ENCODE measurements at places on chromosomes 1 and 21.
A peak's percentile ranks its signal among the peaks of the same experiment; 100 is the strongest.

DNA sequence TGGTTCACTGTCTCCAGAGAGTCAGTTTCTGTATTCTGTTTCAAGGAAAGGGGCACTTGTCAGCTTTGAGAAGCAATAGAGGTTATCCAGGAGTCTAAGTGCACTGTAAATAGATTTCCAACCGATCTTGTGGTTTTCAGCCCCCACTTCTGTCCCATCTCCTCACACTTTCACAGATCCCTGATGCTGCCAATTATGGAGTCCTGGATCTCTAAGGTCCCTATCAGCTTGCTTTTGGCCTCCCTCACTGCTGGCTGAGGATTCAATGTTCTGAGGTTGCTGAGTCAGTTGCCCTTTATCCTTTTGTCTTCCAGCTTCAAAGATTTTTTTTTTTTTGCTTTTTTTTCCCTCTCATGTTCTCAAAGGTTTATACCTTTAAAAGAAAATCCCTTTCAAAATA is 98.4 kb downstream of the DIRAS3 start:
- no peak for DNase-seq

DNA sequence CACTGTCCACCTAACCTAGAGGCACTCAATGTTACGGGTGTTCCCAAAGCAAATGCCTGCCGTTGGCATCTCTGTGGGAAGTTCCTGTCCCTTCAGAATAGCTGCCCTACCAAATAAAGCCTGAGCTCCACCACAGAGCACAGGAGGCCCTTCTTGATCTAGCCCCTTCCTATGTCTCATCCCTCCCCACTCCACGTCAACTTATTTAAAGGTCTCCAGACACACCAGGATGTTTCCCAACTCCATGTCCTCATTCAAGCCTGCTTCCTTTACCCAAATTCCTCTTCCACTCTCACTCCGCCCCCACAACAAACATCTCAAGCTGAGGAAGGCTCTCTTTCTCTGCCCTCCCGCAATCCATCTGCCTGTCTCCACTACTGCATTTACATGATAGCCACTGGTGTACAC is 87.7 kb downstream of the TGFBR3 start:
- no peak for DNase-seq

GRCh38 chr1:156126630-156127534 is 12.4 kb downstream of the LMNA start:
- no peak for DNase-seq

- no peak for DNase-seq
Measured at GRCh38 chr1:13893409-13893821, 193.4 kb downstream of the PRDM2 start.

DNA sequence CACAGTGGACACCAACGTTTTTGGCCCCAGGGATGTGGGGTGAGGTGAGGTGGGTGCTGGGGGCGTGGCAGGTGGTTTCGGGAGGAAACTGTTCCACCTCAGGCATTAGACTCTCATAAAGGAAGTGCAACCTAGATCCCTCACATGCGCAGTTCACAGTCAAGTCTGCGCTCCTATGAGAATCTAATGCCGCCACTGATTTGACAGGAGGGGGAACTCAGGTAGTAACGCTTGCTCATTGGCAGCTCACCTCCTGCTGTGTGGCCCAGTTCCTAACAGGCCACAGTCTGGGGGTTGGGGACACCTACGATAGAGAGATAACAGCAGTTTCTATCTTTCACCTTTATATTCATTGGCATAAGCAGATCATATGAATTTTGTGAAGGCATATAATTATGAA is 347.1 kb downstream of the VAV3 start:
- no peak for DNase-seq

- DNase-seq = no peak
Measured at GRCh38 chr21:45381036-45381787, 23.8 kb upstream of the COL18A1 start.

DNA sequence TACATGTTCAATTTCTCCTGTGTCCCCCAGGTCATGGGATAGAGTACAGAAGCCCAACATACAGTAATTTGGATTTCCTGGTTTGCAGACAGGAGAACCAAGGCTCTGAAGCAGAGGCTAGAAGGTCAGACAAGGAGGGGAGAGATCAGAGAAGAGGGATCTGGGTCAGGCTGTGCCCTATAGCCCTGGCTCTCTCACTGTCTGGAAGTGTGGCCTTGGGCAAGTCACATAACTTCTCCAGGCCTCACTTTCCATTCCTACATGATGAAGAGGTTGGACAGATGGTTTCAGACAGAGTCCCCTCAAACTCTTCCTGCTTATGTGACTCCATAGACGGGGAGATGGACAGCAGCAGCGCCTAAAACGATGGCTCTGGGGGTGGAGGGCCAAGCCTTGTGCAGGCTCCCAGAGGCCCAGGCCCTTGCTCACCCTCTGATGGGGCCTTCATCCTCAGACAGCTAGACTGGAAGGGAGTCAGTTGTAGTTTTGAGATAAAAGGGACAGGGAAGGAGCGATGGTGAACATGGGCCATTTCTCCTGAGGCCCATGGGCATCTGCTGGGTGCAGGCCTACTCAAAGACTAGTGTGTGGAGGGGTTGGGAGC is 2.9 kb downstream of the TRIM62 start:
- no peak for DNase-seq

DNA sequence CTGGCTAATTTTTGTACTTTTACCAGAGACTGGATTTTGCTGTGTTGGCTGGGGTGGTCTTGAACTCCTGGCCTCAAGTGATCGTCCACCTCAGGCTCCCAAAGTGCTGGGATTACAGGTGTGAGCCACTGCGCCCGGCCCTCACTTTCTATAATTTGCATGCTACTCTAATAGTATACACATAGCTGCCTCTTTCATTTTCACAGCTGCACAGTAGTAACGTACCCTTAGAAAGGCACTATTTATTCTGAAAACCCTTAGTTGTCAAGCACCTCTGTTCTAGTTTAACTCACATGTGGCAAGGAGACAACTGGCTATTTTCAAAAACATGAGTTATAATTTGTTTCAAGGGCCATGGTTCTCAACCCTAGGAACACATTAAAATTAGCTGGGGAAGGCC is 17.2 kb downstream of the TPM3 start:
- no peak for DNase-seq

- no peak for DNase-seq
Measured at GRCh38 chr1:158119976-158120653, 60.6 kb upstream of the CD1D start.

GRCh38 chr1:85321237-85321964 is 45.0 kb upstream of the BCL10 start:
- DNase-seq = no peak

GRCh38 chr1:211735208-211736170 is 60.1 kb upstream of the NEK2 start:
- no peak for DNase-seq

DNA sequence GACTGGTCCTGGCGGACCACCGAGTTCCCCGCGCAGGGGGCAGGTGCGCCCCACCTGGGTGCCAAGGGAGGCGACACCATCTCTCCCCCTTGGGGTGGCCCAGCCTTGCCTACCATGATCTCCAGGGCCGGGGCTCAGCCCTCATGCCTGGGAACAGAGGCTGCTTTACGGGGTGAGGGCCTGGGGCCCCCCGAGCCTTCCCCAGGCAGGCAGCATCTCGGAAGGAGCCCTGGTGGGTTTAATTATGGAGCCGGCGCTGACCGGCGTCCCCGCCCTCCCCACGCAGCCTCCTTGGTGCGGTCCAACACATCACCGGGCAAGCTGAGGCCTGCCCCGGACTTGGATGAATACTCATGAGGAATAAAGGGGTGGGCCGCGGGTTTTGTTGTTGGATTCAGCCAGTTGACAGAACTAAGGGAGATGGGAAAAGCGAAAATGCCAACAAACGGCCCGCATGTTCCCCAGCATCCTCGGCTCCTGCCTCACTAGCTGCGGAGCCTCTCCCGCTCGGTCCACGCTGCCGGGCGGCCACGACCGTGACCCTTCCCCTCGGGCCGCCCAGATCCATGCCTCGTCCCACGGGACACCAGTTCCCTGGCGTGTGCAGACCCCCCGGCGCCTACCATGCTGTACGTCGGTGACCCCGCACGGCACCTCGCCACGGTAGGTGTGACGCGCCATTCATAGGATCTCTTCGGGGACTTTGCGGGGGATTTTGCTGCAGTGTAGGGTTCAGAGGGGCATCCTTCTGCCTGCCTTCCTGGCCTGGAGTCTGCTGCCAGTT is 38.2 kb downstream of the TP73 start:
- no peak for DNase-seq

DNA sequence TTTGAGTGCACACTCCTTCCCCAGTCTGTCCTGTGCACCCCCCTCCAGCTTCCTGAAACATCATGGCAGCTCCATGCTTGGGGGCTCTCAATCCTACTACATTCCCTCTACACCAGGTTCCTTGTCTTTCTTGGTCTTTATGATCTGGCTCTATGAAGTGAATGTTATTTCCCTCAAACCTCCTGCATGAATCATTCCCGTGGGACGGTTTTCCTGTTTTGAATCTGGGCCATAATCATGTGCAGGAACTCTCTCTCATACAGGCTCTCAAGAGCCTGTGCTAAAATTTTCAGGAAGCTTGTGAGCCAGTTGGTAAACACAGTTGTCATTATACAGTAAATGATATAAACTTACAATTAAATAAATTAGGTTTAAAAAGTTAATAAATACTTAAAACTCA is 89.8 kb upstream of the KCNE2 start:
- no peak for DNase-seq

GRCh38 chr1:40397258-40397657 is 23.7 kb downstream of the SMAP2 start:
- no peak for DNase-seq

DNA sequence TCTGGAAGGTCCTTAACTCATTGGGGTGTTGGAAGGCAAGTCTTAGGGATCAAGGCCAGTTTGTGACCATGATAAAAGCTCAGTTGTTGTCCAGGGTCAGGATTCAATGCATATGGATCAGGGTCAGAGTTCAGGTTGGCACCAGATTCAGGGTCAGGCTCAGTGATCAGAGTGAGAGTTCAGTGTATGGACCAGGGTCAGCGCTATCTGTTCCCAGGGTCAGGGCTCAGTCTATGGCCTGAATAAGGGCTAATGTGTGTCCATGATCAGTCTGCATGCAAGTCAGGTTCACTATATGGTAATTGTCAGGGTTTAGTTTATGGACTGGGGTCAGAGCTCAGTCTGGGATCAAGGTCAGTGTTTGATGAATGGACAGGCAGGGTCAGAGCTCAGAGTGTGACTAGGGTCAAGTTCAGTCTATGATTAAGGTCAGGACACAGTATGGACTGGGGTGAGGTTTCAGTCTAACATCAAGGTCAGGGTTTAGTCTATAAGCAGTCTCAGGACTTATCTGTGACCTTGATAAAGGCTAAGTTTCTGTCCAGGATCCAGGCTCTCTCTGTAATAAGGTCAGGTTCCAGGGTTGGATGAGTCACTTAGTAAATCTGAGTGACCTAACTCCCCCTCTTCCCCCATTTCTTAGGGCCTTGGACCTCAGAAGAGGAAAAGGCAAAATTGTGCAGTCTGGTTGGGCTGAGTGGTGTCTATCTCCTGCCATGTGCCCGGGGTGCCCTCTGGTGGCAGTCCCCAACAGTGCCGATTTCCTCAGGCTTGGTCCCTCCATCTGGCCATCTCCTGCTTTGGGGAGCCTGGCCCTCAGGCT is 23.8 kb downstream of the KNCN start:
- DNase-seq = no peak

DNA sequence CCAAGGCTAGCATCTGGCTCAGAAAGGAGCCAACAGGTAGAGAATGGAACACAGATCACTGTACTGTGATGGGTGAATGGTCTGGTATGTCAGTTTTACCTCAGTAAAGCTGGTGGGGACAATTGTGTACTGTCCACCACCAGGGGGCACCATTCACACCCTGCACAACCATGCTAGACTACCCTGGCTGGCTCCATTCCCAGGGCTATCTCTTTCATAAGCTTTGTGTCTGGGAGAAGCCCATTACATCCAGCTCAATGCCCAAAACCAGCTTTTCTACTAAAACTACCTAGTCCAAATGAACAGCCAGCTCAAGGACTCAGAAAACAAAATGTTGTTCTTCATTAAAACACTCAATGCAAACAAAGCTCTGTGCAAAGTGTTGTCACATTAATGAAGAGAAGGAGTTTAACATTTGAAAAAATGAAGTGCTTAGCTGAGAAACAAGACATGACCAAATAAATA is 62.0 kb upstream of the RASAL2 start:
- DNase-seq = peak; percentile 47

- no peak for DNase-seq
Measured at GRCh38 chr1:42385283-42385682, 4.7 kb downstream of the RIMKLA start.

GRCh38 chr1:9767964-9768668 is 55.6 kb downstream of the CLSTN1 start:
- no peak for DNase-seq

DNA sequence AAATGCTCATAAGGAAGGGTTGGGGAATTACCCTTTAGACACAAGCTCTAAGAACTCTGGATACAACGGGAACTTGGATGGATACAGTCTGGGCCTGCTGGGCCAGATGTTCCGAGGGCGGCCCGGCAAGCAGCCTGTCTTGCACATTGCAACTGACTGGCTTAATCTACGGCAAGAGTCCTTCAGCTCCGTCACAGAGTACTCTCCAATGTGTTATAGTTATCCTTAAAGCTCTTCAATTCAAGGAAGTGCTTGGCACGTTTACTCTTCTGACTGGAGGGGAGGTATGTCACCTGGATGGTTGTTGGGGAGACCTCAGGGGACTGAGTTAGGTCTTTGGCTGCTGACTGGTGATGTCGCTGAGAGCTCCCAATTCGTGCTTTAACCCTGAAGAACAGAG is 1.1 kb upstream of the CFAP141 start:
- no peak for DNase-seq

DNA sequence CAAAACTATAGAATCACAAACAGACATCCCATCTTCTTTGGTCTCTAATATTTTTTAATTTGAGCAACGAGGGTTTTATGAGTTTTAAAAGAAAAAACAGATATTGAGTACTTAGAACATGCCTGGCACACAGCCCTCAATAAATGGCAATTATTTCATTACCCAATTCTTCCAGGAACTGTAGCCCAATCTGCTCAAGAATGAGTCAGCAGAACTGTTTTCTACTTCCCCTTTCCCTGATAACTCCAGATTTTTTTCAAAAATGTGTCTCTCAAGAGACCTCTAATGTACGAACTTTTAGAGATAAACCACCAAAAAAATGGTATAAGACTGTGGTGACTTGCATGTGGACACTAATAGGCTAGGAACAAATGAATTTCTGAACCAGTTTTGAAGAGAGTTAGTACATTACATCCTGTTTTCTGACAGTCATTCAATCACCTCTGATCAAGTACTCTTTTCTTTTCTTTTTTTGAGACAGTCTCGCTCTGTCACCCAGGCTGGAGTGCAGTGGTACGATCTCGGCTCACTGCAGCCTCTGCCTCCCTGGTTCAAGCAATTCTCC is 11.5 kb downstream of the ABL2 start:
- DNase-seq = no peak

Measured in iPS DF 19.7 (cell line).